HT-29 (cell line): ENCODE measurements at places on chromosomes 2 and 18.

DNA sequence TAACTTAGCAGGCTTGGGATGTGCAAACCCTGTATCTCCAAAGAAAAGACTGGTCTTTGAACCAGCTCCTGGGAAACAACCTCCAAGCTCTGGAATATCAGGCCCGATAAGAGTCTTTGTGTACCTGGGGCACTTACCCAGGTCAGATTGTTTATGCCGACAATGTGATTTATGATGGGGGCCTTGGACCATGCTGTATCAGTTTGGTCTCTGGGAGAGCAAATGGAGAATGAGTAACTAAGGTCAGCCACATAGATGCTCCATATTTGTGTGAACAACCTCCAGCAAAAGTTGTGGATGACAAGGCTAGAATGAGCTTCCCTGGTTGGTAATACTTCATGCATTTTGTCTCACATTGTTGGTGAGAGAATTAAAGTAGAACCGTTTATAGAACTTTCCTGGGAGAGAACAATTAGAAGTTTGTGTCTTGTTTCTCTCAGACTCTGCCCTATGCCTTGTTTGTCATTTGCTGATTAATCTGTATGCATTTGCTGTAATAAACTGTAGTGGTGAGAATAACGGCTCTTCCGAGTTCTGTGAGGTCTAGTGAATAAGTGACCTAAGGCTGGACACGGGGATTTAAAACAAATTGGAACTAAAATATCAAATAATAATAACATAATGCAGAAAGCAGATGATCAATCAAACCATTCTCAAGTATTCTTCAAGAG is 259.1 kb downstream of the XIRP2 start:
- no peak for DNase-seq

- DNase-seq: peak; percentile 42
Measured at GRCh38 chr2:24920809-24921441, 888 bp upstream of the ADCY3 start.

GRCh38 chr18:59127047-59127446 is 12.6 kb upstream of the SEC11C start:
- no peak for DNase-seq

DNA sequence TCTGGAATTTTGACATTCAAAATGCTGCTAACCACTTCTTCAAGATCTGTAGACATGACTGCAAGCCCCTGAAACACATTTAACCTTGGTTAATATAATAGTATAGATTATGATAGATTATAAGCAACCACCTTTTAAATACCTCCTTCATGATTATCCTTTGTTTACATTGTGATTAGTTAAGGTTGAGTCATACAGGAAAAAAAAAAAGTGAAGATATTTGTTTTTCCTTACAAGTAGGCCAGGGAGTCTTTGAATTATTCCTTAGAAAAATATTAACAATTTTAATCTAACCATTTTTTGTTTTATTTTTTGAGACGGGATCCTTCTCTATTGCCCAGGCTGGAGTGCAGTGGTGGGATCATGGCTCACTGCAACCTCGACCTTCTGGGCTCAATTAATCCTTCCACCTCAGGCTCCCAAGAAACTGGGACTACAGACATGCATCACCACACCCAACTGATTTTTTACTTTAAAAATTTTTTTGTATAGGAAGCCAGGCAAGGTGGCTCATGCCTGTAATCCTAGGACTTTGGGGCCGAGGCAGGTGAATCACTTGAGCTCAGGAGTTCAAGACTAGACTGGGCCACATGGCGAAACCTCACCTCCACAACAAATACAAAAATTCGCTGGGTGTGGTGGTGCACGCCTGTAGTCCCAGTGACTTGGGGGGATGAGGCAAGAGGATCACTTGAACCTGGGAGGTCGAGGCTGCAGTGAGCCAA is 99.4 kb downstream of the SLC39A10 start:
- peak; percentile 36 for DNase-seq

- no peak for DNase-seq
Measured at GRCh38 chr2:161131804-161132203, 28.4 kb upstream of the TANK start.

DNA sequence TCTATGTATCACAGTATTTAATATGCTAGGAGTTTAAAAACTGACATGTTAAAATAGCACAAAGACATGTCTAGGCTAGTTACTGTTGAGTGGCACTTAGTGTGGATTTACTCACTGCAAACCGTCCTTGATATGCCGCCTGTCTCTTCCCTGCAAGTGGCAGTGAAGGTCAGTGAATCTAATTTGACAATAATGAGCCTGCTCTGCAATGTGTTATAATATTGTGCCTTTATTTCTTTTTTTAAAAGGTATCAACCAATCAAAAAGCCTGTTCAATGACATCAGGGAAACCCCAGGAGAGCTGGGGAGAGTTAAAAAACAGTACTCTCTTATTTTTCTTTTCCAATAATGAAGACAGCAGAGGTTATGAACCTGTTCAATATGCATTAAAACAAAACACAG is 384.1 kb downstream of the ERBB4 start:
- no peak for DNase-seq

DNA sequence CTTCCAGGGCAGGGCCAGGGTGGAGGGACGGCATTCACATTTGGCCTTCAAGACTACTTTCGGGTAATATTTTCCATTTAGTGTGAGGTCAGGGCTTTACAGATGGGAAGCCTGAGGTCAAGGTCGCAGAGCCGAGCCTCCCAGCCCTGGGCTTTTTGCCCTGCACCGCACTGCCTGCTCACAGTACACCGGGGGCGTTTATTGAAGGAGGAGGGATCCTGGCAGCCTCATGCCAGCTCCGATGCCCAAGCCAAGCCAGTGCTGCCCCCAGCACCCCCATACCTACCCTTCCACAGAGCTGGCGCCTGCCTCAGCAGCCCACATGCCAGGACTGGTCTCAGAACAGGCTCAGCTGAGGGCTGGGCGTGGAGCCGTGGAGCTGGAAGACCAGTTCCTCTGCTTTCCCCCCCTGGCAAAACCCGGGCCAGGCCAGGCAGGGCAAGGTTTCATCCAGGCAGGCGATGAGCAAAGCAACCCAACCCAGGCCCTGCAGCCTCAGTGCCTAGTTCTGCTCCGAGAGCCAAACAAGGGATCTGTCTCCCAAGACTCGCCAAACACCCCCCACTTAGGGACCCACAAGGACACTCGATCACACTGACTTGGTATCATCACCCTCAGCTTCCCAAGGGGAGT is 11.9 kb downstream of the SDC1 start:
- DNase-seq: no peak

GRCh38 chr2:237449193-237449881 is 35.4 kb upstream of the COL6A3 start:
- DNase-seq: no peak

DNA sequence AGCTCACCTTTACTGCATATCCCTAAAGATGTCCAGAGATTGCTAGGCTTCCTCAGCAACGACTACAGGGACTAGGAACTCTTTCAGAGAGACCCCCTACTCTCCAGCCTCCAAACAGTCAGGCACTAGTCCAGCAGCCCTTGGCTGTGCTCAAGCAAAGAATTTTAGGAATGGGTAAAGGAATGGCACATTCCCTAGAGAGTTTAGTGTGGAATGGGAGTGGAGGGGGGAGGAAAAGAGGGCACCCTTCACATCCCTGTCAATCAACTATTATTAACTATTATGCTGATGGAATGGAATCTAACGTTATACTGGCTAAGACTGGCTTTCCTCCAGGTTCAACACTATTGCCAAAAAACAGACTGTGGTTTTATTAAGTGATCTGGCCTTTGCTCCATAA is 64.8 kb downstream of the IKZF2 start:
- DNase-seq: no peak

DNA sequence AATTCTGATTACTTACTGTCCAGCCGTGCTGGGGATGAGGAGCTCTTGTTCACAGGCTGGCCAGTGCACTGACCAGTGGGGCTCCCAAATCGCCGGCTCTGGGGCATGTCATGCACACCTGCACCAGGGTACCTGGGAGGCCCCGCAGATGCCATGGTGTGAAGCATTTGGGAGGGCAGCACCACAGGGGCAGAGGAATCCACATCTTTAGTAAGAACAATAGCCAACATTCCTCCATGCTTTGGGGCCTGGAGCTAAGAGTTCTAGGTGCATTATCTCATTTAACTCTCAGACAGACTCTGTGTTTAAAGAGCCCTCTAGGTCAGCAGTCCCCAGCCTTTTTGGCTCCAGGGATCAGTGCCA is 104.2 kb downstream of the ACKR3 start:
- DNase-seq: no peak

- DNase-seq: no peak
Measured at GRCh38 chr2:143839456-143839855, 680.5 kb downstream of the ZEB2 start.

- DNase-seq: no peak
Measured at GRCh38 chr2:237706257-237706656, 78.9 kb downstream of the LRRFIP1 start.

- DNase-seq: no peak
Measured at GRCh38 chr2:105574796-105575344, 169.8 kb upstream of the NCK2 start.

- no peak for DNase-seq
Measured at GRCh38 chr18:8356001-8356400, 253.2 kb upstream of the RAB12 start.

DNA sequence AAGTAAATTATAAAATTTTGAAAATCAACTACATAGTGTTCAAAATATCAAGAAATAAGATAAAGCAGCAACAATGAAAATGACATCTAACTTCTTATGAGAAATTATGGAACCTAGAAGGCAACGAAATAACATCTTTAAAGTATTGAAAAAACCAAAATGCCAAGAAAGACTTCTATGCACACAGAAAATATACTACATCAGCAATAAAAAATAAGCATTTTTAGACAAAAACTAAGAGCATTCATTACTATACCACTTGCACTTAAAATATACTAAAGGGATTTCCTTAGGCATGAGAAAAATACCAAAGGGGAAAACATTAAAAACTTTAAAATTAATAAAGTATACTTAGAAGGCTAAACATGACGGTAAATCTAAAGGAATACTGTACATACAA is 556.3 kb downstream of the NUP35 start:
- no peak for DNase-seq

DNA sequence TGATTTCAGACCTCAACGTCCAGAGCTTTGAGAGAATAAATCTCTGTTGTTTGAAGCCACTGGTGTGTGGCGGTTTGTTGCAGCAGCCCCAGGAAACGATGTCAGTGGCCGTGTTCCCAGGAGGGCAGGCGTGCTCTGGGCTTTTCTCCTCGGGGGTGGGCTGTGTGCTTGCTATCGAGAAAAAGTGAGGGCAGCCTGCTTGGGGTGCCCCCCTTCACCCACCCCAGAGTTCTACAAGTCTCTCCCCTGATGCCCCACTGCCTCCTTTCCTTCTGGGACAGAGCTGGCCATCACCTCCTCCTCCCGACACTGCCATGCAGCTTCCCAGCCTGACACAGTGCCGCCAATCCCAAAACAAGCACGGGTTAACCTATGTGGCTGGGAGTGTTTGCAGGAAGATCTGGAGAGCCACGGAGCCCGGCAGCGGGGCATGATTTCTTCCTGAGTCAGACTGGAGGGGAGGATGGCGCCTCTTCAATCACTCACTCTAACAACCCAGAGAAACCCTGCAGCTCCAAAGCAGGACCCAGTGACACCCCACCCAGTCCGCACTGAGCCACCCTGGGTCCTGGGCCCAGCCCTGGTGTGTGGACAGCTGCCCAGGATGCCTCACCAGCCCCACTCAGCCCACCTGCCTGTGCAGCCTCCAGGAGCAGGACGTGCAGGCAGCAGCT is 213.7 kb upstream of the RAB6C start:
- no peak for DNase-seq

DNA sequence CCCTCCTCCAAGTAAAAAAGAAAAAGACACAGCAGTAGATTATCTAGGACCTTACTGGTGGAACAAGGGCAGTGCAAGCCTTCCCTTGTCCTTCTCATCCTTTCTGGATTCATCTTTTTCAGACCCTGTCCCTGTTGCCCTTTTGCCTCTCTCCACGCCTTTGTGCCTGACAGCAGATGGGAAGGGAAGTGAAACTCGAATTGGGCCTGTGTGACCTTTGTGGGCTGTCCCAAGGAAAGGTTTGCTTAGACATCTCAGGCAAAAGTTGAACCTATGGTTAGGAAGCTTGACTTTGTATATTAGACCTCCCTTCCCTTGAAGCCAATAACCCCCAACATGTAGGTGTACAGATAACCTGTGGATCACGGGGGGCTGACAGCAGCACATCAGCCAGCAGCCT is 185.3 kb downstream of the PRKCE start:
- no peak for DNase-seq

GRCh38 chr18:70405052-70405451 is 116.2 kb downstream of the SOCS6 start:
- DNase-seq: no peak

GRCh38 chr2:71721362-71721665 is 268.0 kb downstream of the DYSF start:
- DNase-seq: no peak

GRCh38 chr18:34947711-34948125 is 93.5 kb upstream of the MAPRE2 start:
- peak; percentile 42 for DNase-seq

GRCh38 chr18:3175195-3175758 is 44.5 kb downstream of the MYOM1 start:
- no peak for DNase-seq

DNA sequence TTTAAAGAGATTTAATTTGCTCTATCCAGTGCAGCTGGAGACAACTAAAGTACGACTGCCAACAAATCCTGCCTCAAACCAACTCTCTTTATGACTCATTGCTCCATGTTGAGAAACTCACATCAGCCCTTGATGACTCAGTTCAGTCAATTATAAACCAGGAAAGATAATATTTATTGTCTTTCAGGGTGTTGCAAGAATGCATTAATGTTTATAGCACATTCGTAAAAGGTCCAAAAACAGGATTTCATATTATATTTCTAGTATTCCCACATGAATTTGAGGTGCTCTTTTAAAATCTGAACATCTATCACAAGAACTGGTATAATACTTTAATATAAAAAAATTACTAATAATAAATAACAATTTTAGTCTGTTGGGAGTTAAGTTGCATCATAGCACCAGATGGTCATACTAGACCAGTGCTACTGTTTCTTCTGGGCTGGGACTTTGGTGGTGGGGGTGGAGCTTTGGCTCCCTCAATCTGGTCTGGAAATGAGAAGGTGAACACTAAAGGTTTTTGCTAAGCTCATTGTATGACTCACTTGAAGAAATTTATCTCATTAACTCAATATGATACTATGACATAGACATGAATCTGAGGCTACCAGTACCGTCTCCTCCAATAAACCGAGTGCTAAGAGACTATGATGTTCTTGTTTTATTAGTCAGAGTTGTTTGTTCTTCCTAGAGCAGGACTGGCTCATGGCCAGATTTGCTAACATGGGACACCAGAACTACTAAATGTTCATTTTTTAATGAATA is 26.6 kb upstream of the MAP3K20 start:
- peak; percentile 92 for DNase-seq
